ENCODE measurements at places on chromosomes 12 and 14.

- no peak for DNase-seq
Measured at GRCh38 chr14:75306927-75307699, 28.5 kb downstream of the FOS start.

- no peak for DNase-seq
Measured at GRCh38 chr12:113173081-113173698, 12.1 kb downstream of the DDX54 start.

DNA sequence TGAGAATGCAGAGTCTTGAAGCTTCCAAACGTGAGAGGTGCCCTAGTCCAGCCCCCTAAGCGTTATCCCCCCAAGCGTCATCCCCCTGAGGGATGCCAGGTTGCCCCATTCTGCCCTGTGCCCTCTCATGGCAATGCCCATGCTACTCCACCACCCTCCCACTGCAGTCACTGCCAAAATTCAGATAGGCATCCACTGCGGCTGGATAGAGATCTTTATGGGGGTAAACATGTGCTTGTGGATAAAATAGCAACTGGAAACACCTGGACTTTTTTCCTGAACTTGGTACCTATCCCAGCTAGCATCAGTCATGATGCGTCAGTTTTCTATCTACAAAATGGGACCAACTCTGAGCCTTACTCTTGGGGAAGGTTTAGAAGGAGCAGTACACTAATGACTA is 92.7 kb upstream of the HOXC13 start:
- DNase-seq = no peak

DNA sequence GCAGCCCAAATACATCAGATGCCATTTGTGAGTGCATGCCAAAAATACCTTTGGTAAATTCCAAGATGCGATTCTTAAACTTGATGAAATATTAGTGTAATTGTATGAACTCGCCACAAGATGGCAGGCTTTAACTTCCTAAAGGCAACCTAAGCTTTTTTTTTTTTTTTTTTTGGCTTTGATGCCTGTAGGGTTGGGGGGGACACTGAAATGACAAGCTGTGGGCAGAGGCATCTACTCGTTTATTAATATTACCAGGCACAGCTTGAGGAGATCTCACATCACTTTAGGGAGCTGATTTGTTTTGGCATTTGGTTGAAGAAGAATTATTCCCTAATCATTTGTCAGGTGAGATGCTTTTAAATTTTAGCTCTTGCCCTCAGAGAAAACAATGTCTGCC is 126.7 kb upstream of the CCDC196 start:
- DNase-seq = peak; percentile 41

- no peak for DNase-seq
Measured at GRCh38 chr14:67512463-67513310, 20.4 kb upstream of the PLEKHH1 start.

DNA sequence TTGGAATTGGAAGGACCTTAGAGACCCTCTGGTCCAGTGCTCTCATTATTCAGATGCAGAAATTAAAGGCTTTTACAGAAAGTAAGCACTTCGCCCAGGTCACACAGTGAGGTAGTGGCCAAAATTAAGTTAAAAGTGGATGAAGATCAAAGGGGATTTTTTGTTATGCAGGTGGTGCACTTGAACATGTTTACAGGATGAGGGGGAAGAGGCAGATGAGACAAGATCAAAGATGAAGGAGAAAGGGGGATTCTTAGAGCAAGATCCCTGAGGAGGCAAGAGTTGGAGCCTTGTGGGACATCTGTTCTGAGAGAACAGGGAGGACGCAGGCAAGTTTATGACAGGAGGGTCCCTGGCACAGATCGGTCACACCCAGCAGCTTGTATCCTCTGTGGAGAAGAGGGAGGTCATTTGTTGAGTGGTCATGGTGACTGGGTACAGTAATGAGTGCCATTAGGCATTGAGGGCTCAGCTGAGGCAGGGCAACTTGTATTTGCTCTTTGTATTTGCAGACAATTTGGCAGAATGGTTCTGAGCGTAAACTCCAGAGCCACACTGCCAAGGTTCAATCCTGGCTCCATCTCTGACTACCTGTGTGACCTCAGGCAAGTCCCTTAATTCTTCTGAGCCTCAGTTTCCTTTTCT is 84.0 kb downstream of the BORCS5 start:
- no peak for DNase-seq

DNA sequence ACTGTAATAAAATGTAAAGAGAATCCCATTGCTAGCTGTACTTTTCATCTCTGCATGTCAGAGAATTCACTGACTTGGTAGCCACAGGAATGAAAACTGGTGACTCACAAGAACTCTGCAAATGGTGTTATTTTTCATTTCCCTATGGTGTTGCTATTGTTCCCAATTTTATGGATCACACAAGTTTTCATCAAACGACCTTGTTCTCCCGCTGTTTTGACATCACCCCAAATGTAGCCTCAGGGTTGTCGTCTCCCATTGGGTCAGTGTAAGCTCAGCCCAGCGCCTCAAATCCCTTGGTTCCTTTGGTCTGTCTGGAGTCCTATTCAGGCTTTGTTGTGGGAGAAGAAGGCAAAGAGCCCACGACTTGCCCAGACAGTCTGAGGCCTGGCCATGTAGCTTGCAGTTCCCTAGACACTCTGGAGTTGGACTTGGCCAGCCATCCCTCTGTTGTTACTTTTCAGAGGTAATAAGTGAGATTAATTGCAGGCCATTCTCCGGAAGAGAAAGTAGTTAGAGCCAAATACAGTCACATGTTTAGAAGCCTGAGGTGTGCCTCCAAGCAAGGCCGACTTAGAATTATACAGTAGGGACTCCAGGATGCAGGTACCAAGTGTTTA is 159.2 kb downstream of the TGFB3 start:
- no peak for DNase-seq

DNA sequence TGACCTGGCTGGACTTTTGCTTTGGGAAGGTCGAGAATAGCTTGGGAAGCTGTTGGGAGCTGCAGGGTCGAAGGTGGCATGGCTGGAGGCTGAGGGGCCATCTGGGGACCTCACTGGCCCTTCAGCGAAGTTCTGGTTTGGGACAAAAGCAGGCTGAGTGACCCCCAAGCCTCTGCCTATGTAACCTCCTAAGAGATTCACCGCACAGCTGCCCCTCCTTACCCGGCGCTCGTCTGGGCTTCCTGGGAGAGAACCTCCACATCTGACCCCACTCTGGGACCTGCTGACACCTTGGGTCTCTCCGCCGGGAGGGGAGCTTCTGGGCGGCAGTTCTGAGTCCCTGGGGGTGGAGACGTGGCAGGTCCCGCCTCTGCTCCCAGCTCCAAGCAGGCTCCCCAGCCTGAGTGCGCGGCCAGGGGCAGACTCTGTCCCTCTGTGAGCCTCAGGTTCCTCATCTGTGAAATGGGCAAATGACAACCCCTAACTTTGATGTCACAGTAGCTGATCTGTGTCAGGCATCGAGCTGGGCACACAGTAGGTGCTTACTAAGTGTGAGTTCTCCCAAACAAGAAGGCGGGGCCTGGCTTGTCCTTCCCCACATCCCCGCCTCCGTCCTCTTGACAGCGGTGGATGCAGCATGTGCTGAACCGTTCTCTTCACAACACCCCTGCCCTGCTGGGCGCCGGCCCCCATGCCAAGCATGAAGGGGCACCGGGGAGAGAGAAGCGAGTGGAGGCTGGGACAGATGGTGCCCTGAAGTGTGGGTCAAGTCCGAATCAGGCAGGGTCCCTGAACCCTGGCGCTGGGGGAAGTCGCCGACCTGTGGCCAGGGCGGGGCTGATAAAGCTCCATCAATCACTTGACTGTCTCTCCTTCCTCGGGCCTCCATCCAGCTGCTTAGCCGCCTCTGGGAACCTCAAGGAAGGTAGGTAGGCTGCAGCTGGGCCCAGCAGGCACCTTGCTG is 3.8 kb downstream of the EXOC3L4 start:
- DNase-seq = no peak

GRCh38 chr12:111616177-111616623 is 17.1 kb upstream of the ATXN2 start:
- DNase-seq = no peak

- DNase-seq = no peak
Measured at GRCh38 chr14:102969060-102969791, 46.8 kb downstream of the AMN start.

- peak; percentile 93 for DNase-seq
Measured at GRCh38 chr12:25195056-25195971, at the start of the genes DNAI7 and ETFRF1. TSS of gene DNAI7 (minus strand) at chr12:25195160. CDS start at chr12:25195078, 82 bp downstream. TSS of gene ETFRF1 (plus strand) at chr12:25195237. CDS start at chr12:25203957, 8,720 bp downstream.

DNA sequence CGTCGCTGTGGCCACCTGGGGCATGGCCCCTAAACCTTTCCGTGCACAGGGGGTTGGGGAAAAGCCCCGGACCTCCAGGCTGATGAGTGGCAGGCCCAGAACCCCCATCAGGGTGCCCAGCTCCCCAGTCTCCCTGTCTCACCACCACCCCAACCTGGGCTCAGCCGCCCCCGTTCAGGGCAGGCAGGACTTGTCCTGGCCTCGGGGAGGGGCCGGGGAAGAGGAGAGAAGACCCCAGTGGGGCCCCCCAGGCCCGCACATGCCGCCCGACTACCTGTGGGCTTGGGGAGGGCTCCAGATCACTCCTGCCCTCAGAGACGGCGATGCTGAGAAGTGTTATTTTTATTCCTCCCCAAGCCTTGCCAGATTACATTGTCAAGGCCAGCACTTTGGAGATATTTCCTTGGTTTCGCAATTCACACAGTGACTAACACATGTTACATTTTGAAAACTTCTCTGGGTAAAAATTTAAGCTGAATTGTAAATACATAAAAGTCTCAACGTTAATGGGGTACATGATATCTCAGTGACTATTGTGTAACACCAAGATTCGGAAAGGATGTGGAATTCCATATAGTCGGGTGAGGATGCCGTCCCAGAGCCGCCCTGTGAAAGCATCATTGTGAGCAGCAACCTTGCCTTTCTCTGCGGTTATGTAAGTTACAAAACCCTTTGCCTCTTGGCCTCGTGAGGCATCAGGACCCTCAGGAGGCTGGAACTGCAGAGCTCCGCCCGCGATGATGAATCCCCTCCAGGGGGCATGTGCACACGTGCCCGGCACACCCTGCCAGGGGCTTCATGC is 85.6 kb upstream of the DIO3 start:
- no peak for DNase-seq

Data from naive thymus-derived CD4-positive, alpha-beta T cell (primary cell).